ENCODE measurements at places on chromosomes 4 and X.

- peak; percentile 34 for DNase-seq
Observed at GRCh38 chr4:21469438-21470300, 478.9 kb downstream of the KCNIP4 start.

- DNase-seq, result no peak
Observed at GRCh38 chr4:148778980-148779675, 336.9 kb upstream of the NR3C2 start.

GRCh38 chrX:107716816-107717700 is 58.5 kb downstream of the TSC22D3 start:
- peak; percentile 83 for DNase-seq

DNA sequence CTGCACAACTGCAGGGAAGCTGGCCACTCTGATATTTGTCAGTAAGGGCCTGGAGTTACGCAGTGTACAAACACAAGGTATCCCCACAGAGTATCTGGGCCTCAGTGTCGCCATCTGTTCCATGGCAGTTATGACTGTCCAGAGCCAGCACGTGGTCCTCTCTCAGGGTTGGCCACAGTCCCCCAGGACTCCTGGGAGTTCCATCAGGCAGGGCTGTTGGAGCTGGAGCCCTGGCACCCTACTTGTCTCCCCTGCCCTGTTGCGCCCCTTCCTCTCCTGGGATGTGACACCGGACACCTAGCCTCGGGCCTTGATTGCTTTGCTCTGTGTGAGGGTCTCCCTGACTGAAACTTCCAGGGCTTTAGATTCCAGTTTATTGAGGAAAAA is 8.4 kb downstream of the HTRA3 start:
- no peak for DNase-seq

DNA sequence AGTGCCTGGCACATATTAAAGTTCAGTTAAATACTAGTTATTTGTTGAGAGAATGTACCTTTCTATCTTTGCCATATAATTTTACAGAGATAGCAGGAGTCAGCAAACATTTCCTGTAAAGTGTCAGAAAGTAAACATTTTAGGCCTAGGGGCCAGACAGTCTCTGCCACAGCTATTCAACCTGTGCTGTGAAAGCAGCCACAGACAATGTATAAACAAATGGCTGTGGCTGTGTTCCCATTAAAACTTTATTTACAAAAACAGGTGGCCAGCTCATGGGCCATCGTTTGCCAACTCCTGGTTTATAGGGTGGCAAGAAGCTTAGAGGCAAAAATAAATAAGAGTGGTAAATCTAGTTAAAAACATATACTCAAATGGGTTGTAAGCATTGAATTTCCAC is 34.0 kb upstream of the BRS3 start:
- no peak for DNase-seq

GRCh38 chr4:3520796-3521600 is 11.2 kb downstream of the LRPAP1 start:
- no peak for DNase-seq

GRCh38 chr4:100289946-100290345 is 99.7 kb upstream of the DDIT4L start:
- peak; percentile 14 for DNase-seq

GRCh38 chr4:153887217-153887616 is 98.3 kb upstream of the SFRP2 start:
- DNase-seq, result no peak

GRCh38 chr4:113052379-113052951 is 3.0 kb downstream of the ANK2 start:
- peak; percentile 52 for DNase-seq

- no peak for DNase-seq
Observed at GRCh38 chrX:153628129-153628528, 18.9 kb upstream of the DUSP9 start.

DNA sequence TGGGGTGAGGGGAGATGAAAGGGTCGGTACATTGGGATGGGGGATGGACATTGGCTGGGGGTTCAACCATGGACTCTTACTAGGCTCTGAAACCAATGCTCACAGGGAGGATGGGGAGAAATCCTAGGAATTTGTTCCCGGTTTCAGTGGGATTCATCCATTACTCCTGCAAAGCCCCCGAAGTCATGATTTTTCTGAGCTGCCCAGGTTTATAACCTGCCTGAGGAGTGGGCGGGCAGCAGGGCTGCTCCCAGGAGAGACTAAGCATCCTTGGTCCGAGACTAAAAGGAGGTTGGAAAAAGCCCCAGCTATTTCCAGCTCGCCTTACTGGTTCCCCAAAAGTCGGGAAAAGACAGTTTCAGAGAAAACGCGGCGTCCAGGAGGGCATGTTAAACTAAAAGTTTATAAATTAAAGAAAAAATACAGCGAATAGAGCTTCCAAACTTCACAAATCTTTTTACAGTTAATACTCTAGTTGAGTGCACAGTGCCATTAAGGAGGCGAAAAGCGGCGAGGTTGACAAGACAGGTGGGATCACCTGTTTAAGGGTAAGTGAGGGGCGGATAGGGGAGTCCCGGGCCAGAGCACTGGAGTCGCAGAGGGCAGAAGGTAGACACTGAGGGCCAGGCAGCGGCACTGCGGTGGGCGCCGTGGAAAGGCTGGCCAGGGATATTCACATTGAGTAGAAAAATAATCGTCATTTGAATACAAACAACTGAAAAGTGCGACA is 3.7 kb downstream of the NKX3-2 start:
- no peak for DNase-seq

DNA sequence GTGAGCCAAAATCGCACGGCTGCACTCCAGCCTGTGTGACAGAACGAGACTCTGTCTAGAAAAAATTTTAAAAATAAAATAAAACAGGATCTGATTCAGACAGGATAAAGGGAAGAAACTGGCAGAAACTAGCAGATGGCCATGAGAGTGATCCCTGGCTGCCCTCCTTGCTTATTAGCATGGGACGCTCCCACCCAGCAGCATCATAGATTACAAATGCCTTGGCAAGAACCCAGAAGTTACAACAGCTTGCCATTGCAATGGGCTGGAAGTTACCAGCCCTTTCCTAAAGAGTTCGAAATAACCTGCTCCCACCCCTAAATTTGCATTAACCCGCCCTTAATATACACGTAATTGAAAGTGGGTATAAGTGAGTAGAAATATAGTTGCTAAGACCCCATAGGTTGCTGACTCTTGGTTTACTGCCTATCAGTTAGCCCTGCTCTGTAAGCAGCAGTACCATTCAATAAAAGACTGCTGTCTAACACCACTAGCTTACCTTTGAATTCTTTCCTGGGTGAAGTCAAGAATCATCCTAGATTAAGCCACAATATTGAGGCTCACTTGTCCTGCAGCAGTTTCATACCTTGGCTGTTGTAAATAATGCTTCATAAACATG is 9.1 kb upstream of the XAGE2 start:
- DNase-seq, result peak; percentile 5

- no peak for DNase-seq
Observed at GRCh38 chrX:78748846-78749245, 1.3 kb downstream of the LPAR4 start.

DNA sequence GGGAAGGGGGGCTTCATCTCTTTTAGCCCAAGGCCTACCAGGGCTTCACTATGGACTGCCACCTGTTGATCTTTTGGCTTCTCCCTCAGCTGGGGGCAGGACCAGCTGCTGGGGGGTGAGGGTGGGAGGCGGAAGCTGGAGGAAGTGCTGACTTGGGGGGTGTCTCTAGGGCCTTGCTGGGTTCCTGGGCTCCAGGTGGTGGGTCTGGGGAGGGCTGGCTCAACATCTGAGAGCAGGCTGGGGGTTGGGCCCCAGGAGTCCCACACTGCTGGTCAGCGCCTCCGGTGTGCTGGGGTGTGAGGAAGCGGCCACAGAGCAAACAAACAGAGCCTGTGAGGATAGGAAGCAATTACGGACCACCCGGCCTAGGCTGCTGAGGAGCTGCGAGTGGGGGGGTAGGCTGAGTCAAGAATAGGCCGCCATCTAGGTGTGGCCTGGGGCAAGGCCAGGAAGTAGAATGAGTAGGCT is 85.7 kb downstream of the EFNB1 start:
- no peak for DNase-seq
